Activated naive CD4-positive, alpha-beta T cell (primary cell): ENCODE measurements at places on chromosomes 6 and 20.

DNA sequence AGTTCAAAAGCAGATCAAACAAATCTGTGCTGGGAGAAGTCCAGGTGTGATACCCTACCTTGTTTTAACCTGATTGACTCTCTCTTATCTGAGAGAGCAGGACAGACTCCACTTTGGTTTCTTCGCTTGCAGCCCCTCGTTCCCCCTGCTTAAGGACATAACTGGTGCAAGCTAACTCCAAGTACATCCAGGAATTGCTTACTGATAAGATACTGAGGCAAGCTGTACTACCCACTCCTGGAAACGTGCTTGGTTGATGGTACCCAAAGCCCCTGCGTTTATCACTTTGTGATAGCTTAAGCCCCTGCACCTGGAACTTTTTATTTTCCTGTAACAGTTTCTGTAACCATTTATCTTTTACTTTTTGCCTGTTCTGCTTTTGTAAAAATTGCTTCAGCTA lies 157.0 kb upstream of the OLIG3 start:
- no peak for DNase-seq

DNA sequence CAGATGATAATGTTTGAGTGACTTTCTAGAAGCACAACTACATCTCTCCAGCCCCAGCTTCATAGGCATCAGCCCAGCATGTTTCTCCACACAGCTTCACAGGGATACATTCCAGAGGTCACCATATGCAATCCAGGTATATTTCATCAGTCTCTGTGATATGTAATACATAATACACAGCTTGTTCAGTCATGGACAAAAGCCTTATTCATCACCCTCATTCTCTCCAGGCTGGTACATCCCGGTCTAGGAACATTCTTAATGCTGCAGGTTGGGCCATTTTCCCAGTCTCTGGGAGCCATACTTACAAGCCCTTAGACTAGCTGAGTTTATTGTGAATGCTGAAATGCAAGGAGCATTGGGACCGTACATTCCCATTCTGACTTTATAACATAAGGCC lies 169.4 kb downstream of the TMEM200A start:
- no peak for DNase-seq

DNA sequence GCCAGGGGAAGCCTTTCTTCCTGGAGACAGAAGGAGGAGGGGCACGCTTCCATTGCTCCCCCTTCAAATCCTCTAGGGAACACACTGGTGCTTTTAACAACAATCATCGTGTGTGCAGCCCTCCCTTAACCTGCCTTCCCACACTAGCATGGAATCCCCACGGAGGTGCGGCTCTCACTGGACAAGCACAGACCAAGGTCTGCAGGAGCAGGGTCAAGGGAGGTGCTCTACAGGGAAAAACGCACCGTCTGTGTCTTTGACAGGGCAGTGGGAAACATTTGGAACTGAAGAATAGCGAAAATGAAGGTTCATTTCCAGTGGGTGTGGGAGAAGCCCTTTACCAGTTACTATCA lies 527.1 kb downstream of the QKI start:
- DNase-seq = no peak

DNA sequence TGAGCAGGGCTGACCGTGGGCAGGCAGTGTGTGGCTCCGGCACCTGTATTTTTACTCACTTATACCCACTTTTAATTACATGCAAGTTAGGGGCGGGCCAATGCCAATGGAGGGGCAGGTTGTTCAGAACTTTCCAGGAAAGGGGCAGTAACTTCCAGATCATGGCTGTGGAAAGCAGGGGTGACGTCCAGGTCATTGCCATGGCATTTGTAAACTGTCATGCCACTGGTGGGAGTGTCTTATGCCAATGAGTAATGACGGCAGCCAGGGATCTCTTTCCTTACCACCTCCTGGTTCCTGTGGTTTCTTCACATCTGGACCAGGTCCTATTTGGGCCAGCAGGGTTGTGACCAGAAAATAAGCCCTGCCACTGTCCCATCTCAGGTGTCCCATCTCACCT lies 258.7 kb downstream of the THBS2 start:
- no peak for DNase-seq

GRCh38 chr6:101167638-101168037 lies 225.9 kb upstream of the GRIK2 start:
- no peak for DNase-seq
